ENCODE measurements at places on chromosomes 7 and 10.

GRCh38 chr10:72007246-72007892, 43.2 kb downstream of the CHST3 start:
- no peak for DNase-seq

DNA sequence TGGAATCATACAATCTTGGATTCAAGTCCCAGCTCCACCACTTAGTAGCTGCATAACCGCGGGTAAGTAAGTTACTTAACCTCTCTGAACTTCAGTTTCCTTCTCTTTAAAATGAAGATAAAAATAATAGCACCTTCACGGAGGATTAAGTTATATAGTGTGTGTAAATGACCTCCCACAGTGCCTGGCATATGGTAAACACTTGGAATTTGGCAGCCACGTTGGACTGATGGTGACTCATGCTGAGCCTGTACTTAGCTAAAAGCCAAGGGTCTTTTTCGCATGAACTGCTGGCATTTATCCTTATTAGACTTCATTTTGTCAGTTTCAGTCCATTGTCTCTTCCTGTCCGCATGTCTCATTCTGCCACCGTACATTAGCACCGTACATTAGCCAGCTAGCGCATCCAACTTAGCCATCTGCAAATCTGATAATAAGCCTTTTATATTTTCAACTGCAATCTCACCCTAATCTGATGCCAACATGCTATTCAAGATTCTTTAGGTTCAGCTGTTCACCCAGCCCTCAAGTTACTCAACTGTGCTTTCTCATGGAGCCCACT, 11.2 kb downstream of the SLC13A4 start:
- no peak for DNase-seq

- DNase-seq, result no peak
Measured at GRCh38 chr7:74097937-74098614, 14.5 kb downstream of the LIMK1 start.

- no peak for DNase-seq
Measured at GRCh38 chr7:93054975-93055374, 62.8 kb downstream of the SAMD9 start.

DNA sequence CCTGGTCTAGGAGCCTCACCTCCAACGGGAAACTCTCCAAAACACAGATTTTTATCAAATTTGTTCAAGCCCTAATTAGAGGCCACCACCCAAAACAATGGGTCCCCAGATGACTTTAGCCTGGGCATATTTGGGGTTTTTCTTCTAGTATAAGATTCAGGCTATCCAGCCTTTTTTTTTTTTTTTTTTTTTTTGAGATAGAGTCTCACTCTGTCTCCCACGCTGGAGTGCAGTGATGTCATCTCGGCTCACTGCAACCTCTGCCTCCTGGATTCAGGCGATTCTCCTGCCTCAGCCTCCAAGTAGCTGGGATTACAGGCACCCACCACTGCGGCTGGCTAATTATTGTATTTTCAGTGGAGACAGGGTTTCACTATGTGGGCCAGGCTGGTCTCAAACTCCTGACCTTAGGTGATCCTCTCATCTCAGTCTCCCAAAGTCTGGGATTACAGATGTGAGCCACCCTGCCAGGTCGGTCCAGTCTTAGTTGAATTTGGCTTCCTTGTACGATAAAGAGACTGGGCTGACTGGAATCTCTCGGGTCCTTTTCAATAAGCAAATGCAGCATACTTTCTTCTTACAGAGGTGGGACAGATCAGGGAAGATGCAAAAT, 91.4 kb upstream of the KLF6 start:
- no peak for DNase-seq

GRCh38 chr7:82598958-82599357, 155.4 kb upstream of the CACNA2D1 start:
- DNase-seq, result peak; percentile 37

DNA sequence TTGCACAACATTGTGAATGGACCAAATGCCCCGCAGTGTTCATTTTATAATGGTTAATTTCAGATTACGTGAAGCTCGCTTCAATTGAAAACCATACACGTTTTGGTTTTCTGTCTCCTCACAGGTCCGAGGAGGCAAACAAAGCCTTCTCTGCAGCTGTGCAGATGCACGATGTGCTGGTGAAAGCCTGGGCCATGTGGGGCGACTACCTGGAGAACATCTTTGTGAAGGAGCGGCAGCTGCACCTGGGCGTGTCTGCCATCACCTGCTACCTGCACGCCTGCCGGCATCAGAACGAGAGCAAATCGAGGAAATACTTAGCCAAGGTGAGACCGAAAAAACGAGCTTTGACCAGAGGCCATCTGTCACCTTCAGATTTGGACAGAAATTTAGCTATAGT, 110.3 kb downstream of the TRRAP start:
- DNase-seq, result no peak

GRCh38 chr7:159068893-159069448, 75.7 kb downstream of the VIPR2 start:
- DNase-seq, result no peak

DNA sequence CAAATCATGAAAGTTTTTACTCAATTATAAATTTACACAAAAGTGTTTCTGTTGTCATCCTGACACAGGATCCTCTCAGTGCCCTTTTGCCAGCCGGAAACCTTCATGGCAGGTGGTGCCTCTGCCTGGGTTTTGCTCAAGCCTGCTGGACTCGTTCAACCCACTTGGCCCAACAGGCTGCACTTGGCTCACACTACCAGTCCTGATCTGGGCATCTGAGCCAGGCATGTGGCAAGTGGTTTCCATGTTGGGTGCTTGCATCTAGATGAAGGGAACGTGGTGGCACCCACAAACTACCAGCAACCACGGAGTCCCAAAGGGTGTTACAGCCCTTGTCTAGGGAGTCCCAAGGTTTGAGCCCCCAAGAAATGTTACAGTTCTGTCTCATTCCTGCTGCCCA, 162.3 kb upstream of the CSTF2T start:
- no peak for DNase-seq

DNA sequence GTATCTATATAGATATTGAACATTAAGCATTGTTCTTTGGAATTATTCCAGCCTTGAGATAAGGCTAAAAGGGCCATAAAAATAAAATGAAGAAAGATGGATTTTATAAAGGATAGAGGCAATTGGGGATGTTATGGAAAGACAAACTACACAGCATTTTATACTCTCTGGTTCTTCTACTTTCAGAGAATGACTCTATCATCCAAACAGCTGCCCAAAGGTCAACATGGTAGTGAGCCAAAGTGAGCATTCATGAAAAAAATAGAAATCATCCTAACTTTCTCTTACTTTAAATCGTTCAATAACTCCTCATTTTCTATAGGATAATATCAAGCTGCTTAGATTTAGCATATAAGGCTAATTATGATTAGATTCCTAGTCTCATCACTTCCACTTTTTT, 25.2 kb downstream of the IMMP2L start:
- DNase-seq, result no peak

DNA sequence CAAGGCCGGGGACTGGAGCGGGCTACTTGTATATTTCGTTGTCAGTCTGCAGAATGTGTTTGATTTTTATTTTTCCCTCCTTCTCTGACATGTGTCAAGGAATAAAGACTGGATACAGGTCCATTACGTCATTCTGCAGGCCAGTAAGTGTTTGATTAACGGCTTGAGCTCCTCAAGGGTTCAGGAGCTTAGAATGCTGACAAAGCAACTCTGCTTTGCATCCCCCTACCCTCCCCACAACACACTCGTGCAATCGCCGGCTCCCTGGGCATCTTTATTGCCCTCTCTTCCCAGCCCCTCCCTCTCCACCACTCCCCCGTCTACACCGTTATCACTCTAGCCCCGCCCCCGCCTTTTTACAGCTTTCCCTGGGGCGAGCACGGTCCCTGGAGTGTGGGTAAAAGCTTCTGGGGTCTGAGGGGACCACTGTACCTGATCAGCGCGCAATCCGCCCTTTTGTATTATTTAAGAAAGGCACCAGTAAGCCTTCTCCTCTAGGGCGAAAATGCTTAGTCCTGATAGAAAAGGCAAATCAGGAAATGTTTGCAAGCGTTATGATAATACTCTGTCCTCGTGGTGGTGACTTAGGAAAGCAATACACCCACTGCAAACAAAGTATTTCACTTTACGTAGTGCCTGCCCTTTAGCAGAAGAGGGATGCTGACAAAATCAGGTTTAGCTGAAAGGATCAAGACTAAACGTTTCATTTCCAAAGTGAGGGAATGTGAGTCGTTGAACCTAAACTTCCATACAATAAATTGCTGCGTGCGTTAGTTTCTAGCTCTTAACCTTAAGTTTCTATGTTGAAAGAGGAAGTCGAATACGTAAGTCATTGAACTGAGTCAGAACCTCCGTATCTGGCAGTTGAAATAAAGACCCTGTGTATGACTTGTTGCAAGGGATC, 1.4 kb upstream of the CREB5 start:
- DNase-seq, result peak; percentile 72

- DNase-seq, result no peak
Measured at GRCh38 chr7:36637417-36637816, 86.9 kb downstream of the AOAH start.

Measured in CD14-positive monocyte (primary cell).